NCI-H1417 treated with DMSO at 0.1 percent for 48 hours (cell line): ENCODE measurements at places on chromosomes 7 and 10.

DNA sequence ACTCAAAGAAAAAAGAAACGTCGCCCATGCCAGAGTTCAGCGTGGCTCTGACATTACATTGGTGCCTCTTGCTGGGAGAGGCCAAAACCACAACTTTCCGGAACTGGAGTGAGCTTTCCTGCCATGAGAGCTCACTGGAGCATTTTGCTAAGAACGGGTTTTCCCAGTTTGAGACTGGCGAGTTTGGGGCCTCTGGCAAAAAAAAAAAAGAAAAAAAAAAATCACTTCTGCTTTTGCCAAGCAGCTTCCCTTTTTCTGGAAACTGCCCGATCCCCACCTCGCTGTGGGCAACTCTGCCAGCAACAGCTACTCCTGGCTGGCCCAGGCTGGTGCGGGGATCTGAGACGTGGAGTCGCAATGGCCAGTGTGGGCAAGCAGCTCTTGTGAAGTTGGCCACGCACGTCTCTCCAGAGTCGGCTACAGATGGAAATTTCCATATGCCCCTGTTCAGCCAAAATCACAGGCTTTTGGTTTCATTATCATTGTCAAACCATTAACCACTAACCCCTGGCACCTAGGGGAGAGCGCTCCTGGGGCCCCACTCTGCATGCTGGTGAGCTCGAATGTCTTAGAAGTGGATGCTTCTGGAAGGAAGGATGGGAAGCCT, 25.7 kb downstream of the PRKAG2 start:
- DNase-seq = no peak

DNA sequence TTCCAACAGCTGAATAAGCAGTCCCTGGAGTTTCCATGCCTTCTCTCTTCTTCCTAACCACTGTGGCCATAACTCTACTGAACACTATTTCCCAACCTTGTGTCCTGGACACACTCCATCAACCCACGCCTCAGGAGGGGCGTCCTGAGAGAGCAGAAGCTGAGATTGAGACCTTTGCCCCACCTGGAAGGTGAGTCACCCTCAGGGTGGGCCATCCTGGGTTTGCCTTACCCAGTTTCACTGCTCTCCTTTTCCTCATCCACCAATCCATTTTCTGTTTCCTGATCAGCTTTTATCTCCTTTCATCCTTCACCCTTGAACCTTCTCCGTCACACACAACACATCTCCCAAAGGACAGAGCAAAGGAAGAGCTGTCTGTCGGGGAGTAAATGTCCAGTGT, 91.4 kb downstream of the TMEM130 start:
- no peak for DNase-seq

- no peak for DNase-seq
Measured at GRCh38 chr7:127690337-127690736, 38.3 kb downstream of the SND1 start.

DNA sequence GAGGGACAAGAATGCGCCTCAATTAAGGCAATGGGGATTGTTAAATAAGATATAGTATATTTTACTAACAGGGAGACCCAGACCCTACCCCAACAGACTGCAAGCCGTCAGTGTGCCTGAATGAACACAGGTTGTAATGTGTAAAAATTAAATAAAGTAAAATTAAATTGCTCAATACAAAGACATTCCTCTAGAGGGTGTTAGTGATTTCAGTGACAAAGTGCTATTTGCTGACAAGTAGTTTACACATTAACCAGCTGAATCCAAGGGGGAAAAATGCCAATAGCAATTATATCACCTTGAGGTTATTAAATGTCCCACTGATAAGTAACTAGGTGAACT, 110.5 kb downstream of the EBF3 start:
- peak; percentile 2 for DNase-seq

- DNase-seq = no peak
Measured at GRCh38 chr7:76383089-76383944, 24.5 kb upstream of the YWHAG start.

DNA sequence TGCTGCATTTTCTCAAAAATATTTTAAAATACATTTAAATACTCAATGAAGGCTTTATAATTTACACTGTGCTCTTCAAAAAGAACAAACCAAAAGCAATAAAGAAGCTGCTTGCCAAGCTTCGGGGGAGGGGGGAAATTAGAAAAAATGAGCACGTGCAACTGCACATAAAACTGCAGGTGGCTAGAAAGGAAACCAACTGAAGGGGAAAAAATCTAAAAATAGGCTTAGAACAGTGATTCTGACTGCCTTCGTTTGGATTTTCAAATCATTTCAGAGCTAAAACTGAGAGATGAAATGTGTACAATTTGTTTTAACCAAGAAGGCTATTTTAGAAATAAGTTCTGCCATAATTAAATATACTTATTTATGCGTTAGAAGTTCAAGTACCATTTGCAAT, 61.4 kb downstream of the ABI1 start:
- no peak for DNase-seq

DNA sequence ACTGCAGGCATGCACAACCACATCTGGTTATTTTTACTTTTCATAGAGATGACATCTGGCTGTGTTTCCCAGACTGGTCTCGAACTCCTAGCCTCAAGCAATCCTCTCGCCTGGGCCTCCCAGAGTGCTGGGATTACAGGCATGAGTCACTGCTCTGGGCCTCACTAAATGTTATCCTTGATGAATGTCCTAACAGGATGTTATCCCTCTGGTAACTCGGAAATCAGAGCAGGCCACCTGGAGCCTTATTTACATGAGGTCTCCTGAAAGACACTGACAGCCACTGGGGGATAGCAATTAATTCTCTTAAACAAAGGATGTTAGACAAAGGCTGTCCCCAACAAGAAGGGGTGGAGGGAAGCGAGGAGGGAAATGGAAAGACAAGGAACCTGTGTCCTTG, 4.5 kb upstream of the ZNF438 start:
- DNase-seq = no peak

- DNase-seq = no peak
Measured at GRCh38 chr10:129655007-129655678, 188.1 kb downstream of the MGMT start.

DNA sequence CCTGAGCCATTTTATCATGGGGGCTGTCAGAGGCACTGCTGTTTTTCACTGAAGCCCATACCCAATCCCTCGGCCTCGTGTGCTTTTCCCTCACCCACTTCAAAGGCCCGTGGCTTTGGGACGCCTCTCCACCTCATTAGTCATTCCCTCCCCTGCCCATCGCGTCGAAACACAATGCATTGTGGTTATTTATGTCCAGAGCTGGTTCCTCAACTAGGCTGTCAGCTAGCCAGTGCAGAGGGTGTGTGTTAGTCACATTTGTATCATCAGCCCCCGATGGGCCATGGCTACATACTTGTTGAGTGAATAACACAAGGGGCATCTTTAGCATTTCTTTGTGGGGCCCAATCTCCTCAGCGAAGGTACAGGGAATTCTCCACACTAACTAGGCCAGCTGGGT, 3.8 kb upstream of the CRCP start:
- no peak for DNase-seq

DNA sequence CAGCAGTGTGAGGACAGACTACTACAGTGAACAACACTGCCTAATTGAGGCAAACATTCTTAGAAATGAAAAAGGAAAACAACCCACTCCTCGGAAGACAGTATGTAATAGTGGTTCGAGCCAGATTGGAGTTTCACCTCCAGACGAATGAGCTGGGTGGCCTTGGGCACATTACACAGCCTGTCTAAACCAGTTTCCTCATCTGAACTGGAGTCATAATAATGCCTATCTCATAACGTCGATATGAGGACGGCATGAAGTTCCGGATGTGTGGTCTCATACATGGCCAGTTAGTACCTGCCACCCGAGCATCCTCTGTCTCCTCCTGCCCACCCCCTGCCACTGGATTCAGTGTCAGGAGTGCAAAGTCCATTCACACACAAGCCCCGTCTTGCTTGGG, 15.8 kb upstream of the FRMPD2 start:
- DNase-seq = no peak

DNA sequence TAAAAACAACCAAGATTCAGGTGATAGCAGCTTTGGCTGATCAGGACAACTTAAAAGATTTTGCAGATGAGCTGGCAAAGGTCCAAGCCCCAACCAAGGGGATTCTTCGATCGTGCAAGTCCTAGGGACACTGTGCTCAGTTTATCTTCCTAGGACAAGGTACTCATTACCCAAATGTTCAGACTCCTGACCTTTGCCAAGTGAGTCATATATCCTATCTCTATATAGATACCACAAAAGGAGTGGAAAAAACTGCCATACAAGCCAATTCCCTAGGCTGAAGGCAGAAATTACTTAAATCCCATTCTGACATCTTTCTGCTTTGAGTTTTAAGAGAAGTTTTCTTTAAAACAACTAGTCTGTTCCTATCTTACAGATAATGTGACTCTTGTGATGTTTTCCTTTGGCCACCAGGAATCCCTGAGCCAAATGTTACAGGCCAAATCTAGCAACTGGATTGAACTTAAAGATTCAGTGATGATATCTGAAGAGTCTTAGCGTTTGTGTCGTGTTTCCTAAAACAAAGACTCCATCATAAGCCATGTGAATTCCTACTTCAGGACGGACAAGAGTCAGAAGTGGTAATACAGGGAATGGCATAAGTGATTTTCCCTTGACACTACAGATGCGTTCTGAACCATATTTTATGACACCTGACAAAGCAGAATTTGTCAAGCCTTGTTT, 142.6 kb upstream of the ASAH2 start:
- no peak for DNase-seq

- no peak for DNase-seq
Measured at GRCh38 chr7:141686670-141687069, 15.3 kb downstream of the DENND11 start.

- DNase-seq = no peak
Measured at GRCh38 chr7:98945852-98946251, 67.5 kb downstream of the TRRAP start.

DNA sequence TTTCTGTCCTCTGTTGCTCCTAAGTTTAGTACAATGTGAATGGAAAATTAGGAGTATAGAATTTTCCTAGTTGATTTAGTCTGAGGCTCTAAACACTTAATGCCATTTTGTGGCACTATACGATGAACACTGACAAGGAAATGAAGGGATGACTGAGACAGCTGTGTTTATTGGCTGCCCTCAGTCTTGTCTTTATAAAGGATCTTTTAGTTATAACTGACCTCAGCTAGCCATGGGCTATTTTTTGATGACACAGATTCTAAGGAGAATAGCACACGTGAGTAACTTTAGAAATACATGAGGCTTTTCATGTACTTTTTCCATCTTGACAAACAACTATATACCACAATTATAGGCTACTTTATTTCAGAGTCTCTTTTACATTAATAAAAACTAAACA, 113.7 kb downstream of the PRKG1 start:
- no peak for DNase-seq

GRCh38 chr10:30413996-30414576, 19.9 kb upstream of the MAP3K8 start:
- DNase-seq = no peak

DNA sequence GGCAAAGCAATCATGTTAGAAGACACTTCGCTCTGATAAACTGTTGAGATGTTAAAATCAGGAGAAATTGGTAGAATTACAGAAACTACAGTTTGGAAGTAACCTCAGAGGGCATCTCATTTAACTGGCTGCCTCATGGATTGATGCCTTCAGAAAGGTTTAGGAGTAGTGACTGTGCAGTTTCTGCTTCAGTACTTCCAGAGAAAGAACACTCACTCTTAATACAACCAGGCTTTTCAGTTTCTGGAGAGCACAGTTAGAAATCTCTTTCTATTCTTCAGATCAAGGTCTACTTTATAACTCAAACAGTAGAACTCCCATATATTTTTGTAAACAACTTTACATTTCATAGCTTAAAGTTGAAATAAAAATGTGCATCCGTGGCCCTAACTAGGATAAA, 1358.9 kb upstream of the LRRTM3 start:
- no peak for DNase-seq

DNA sequence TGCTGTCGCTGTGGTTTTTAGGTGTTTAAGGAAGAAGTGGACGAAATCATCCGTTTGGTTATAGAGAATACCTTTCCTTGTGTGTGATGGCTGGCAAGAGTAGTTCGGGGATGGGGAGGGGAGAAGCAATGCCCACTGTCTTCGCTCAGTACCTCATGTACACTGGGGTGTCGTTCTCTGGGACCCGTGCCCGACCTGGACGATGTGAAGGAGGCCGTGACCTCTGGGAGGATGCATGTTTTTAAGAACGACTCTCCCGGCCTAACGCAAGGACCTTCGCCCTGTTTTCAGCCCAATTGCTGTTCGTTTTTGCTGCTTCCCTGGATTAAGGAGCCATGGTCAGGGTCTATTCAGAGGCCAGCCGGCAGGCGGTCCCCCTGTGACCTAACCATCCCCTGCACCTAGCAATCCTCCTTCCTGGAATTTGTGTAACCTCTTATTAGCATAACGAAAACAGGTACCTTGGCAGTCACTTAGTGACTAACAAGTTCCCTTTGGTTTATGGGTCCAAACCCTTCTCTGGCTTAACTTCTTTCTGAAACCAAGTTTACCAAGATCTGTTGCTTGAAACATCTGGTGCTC, 1.3 kb downstream of the NFE2L3 start:
- DNase-seq = no peak

DNA sequence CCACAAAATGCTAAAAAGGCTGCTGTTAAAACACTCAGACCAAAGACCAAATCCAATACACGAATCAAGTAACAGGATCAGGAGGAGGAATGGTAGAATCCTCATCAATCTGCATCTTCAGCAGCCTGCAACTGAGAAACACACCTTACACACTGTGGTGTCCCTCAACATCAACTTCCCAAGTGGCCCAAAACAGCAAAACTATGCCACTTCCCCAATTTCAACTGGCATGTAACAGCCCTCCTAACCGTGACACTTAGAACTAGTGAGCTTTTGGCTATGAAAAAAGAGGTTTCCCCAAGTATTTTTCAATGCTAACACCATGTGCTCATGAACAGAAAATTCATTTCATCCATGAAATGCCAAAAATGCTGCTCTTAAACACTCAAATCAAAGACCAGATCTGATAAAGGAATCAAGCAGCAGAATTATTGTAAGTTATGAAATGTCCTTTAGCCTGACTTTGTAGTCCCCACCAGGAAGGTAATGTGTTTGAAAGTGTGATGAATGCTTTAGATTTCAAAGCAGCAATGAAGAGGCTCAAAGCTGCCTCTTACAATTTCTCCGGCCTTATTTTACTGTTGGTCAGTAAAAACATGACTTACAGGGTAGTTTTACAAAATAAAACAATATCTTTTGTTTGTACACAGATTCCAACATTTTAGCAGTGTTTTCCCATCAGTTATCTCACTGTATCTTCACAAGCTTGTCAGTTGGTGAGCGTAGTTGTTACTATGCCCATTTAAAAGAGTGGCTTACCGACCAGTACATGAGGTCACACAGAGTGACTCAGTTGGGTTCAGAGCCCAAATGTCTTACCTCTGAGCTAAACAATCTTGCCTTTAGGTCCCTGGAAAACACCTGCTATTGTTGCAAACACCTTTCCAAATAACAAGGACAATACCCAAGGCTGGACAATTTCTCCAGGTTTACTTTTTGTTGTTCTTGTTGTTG, 65.7 kb upstream of the ASAH2 start:
- no peak for DNase-seq

GRCh38 chr7:25887266-25887665, 264.7 kb upstream of the NFE2L3 start:
- DNase-seq = no peak

GRCh38 chr7:86469680-86470295, 173.9 kb upstream of the GRM3 start:
- peak; percentile 61 for DNase-seq
